ENCODE measurements at places on chromosomes 1 and 21.

DNA sequence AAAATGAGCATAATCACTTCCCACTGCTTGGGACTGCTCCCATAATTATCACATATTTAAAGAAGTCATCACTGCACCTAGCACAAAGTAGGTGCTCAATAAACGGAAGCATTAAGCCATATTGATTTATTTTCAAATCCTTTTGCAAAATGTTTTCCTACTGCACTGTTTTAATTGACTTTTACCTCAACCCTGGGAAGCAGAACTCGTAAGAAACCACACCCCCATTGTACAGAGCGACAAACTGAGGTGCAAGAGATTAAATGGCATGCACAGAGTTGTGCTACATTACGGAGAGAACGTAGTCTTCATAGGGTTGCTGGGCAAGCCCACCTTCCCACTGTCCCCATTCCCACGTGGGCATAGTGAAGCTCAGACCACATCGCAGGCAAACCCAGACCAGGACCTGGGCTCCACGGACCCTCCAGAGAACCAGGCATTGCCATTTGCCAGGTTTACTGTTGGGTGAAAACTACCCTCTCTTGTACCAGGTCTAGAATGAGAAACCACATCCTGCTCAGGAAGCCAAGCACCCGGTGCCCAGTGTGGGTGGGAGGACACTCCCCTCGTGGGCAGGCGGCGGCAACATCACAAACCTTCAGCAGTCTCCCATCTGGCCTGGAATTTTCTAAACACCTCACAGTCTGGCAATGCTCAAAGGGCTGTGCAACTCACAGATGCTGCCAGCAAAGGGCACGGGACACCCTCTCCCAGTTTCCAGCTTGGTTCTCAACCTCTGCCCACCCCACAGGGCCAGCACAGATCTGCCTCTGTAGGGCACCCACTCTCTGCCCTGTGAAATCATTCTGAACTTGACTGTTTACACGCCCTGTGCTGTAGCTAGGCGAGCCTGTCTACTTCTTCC is 8.2 kb downstream of the IFFO2 start:
- no peak for DNase-seq

DNA sequence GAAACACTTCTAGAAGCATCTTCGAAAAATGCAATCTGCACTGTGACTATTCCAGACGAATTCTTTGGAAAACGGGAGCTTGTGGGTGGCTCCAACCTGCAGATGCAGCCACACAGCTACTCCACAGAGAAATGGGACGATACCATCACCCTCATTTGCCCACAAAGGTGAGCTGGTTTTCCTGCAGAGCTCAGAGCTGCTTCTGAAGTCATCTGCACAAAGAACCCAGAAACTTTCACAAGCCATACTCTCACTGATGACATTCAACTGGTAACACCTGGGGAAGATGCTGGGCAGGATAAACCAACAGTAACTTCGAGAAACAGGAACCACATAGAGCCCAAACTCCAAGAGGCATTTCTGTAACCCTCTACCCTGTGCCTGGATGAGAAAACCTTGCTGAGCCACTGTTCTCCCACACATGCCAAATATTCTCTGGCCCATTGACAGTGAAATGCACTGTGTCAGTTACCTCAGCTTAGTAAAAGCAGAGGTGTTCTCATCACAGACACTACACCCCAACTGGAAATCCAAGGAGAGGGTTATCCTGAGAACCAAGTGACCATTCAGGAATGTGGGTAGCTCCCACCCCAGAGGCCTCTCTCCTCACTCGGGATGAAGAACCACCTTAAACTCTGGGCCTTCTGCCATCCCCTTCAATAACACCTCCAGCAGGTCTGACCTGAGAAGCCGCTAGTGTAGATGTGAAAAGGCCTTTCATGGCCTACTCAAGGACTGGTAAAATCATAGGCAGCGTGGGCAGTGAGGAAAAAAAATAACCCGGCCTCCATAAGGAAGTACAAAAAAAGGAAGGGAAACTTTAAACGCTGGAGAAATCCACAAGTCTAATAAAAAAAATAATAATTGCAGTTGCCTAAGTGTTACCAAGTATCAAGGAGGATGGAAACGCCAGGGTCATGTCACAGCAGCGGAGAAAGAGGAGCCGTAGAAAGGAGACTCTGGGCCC is 56.7 kb downstream of the HSF2BP start:
- DNase-seq: no peak

- DNase-seq: no peak
These were observed 26.2 kb downstream of the RSBN1 start for GRCh38 chr1:113786069-113786468.

DNA sequence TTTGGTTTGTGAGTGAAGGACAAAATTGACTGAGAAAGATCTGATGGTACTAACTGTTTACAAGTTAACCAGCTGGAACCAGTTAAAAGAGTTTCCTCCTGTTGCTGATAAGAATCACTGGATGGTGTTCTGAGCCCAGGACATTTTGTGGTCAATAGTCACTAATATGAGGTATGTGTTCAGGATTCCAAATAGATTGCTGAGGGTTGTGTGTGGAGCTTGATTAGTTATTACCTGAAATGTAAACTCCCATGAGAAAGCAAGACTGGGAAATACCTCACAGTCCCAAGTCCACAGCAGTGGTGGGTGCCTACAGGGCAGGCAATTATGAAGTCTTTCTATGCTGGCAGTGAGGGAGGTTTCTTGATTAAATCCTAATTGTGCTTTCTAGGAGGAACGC is 164.6 kb downstream of the DNM3 start:
- no peak for DNase-seq

- DNase-seq: no peak
These were observed 8.2 kb upstream of the RCSD1 start for GRCh38 chr1:167621780-167622313.

DNA sequence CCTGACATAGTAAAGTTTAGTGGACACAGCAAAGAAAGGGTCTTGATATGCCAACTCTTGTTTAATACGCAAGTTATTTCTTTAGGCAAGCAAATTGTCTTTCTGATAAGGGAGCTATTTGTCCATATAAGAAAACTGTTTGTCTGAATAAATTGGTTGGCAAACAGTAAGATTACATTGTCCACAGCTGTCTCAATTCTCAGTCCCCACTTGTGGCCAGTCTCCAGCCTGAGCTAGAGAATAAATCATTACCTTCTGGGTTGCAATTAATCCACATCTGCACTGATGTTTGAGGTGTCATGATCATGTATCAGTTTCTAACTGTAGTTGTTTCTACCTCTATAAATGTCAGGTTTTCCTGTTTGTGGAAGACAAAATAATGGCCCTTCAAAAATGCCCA is 60.0 kb upstream of the TNR start:
- no peak for DNase-seq

GRCh38 chr1:36097693-36098585 is 9.2 kb downstream of the ADPRS start:
- DNase-seq: no peak

DNA sequence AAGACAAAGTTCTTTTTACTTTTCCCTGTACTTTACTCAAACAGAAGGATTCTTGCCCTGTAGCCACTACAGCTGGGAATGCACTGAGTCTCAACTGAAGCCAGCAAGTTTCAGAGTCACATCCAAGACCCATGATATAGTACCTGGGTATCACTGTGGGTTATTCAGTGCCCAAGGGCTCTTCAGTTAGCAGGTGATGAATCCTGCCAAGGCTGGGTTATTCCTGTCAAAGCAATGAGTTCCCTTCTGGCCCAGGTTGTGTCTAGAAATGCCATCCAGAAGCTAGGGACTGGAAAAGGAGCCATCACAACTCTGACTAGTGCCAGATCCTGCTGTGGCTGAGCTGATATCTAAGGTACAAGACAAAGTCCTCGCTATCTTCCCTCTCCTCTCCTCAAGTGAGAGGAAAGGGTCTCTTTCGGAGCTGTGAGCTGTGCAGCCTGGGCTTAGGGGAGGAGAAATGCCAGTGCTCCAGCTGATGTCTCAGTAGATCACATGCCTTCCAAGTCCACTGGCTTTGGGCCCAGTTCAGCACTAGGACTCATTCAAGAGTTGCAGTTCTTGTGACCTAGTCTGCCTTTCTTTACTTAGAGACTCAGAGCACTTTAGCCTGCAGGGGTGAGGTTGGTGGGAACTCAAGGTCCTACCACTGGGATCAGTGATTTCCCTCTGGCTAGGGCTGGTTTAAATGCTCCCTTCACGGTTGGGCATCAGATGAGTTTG is 369.4 kb downstream of the TBX15 start:
- no peak for DNase-seq

DNA sequence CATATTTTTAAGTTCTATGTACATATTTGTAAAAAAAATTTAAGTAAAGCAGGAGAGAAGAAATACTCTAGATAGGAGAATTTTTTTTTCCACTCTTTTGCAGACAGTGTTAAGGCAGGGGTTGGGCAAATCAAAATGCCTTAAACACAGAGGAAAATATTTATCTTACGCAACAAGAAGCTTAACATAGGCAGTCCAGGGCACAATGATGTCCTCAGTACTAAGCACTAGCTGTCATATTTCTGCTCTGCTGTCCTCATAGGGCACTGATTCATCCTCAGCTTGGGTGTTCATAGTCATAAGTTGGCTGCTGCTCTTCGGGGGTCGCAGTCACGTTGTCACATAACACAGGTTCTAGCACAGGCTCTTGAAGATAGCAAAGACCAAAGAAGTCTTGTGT is 247.4 kb downstream of the PTBP2 start:
- no peak for DNase-seq

GRCh38 chr1:182784556-182785171 is 4.9 kb upstream of the NPL start:
- DNase-seq: peak; percentile 69

DNA sequence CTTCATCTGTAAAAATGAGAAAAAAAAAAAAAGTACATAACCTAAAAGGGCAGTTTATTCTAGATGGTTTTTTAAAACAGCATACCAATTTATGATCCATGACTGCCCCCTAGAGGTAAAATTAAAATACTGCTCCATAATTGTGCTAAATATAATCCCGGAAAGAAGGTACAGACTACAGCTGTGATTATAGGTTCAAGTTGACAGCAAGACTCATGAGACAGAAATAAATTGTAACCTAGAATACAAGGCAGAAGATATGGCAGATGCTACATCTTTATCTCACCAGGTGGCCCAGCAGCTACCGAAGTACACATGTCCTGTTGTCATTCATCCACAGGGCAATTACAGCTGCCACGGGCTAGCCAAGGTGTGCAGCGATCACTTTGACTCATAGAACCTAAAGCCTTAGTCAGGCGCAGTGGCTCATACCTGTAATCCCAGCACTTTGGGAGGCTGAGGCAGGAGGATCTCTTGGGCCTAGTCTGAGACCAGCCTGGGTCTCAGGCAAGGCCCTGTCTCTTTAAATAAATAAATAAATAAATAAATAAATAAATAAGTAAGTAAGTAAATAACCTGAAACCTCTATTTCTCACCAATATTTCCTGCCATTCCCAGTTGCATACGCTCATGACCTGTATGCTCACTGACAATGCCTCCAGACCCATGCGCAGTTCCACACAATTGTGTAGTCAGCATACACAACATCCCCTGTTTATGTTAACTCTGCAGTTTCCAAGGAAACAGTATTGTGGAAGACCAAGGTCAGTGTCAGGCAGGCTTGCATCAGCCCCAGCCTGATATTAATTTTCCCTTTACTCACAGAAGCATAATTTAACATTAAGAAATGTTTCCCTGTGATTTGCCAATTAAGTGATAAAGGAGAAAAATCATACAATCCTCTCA is 18.3 kb upstream of the PPIE start:
- DNase-seq: peak; percentile 77

DNA sequence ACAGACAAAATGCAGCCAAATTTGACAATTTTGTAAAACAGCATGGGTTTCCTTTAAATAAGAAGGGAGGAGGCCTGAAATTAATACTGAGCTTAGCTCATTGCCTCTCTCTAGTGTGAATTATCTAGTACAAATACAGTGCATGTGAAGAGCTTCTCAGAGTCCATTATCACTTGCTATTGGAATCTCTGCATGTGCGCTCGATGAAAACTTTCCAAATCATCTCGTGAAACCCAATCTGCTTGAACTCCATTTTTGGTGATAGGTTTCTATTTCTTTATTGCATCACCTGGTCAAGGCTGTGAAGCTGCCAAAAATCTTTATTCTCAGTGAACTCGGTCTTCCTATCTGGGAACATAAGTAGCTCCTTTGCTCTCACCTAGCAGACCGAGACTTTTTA is 49.5 kb upstream of the LYPLAL1 start:
- DNase-seq: no peak

GRCh38 chr1:154663471-154664060 is 55.6 kb upstream of the ADAR start:
- DNase-seq: no peak

Measured in AML-193 (cell line).